NCI-H1930 (cell line): ENCODE measurements at places on chromosomes 7 and 10.

- DNase-seq: no peak
Observed at GRCh38 chr10:118148247-118148646, 101.5 kb upstream of the RAB11FIP2 start.

- DNase-seq: no peak
Observed at GRCh38 chr10:12644380-12645144, 295.2 kb downstream of the CAMK1D start.

DNA sequence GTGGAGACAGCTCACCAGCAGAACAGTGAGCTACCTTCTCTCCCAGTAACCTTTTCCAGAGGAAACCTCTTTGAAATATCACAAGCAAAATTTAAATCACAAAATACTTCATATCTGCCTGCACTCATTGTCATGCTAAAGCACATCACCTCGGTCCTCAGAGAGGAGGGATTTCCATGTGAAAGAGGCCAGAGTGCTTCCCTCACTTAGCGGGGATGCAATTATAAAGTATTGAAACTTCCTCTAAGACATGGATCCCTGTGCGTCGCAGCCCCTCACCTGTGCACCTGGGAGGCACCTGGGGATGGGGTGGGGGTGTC, 457.9 kb downstream of the DNAJB6 start:
- no peak for DNase-seq

DNA sequence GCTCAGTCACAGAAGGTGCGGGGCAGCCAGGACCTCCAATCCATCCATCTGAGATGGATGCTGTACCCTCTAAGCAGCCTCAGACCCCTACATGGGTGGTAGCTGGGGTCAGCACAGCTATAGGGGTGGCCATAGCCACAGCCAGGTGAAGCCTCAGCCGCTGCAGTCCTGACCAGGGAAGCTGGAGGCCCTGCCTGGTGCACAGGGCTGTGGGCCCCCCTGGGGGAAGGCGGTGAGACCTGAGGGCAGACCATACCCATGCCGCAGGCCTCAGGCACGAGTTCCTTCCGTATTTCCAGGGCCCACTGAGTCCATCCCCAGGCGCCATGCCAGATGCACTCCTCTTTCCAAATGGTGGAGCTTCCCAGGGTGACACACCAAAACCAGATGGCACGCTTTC, 96.6 kb upstream of the KDM7A start:
- no peak for DNase-seq

DNA sequence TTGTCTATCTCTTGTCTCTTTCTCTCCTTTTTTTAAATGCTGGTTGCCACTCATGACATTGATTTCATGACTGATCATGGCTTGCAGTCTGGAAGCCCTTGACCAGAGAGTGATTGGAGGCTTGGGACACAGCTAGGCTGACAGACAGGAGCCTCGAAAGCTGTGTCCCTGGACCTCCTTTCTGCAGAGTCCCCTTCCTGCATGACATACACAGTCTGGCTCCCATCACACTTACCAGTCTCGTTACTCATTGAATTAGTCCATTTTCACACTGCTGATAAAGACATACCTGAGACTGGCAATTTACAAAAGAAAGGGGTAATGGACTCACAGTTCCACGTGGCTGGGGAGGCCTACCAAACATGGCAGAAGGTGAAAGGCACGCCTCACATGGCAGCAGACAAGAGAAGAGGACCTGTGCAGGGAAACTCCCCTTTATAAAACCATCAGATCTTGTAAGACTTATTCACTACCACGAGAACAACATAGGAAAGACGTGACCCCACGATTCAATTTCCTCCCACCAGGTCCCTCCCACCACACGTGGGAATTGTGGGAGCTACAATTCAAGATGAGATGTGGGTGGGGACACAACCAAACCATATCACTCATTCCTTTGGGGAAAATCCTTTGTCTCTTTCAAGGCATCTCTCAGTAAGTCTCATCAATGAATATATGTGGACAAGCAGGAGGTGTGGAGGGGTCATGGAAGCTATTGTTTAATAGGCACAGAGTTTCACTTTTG, 102.3 kb downstream of the TBXAS1 start:
- DNase-seq: no peak

GRCh38 chr10:73017955-73018480, 63.4 kb upstream of the PLA2G12B start:
- no peak for DNase-seq

GRCh38 chr7:72176875-72177274, 235.3 kb downstream of the CALN1 start:
- no peak for DNase-seq

DNA sequence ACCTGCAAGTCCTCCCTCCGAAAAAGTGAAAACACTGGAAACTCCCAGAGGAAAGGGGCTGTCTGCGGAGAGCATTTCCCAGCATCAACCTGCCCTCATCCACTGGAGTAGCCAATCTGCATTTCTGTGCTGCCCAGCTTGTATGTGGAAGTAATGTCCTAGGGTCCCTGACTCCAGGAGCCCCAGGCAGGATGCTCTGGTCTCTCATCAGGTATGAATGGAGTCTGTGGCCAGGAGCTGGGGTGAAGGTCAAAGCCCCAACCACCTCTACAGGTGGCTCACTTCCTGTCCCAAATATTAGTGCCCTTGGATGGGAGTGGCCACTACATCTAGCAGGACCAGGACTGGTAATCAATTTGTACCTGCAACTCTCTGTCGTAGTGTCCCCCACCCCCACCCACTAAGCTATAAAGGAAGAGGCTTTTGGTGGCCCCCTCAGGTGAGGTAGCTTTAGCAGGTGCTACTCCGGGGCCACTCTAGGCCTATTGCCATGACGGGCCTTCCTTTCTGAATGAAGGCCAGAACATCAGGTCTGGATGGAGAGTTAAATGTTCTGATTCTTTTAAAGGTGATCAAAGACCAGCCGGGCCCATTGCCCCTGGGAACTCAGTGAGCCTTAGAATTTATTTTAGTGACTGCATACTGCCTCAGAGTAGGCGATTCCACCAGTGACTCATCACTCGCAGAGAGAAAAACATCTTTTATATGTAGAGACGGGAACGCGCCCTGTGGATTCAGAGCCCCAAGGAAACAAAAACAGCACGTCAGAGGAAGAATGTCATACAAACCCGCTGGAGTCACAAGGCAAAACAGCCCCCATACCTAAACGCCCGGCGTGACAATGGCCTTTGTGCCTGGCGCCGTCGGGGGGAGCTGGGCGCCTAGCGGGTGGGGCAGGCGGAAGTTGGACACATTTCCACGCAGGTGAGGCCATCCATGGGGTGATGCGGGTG, 13.0 kb downstream of the EN2 start:
- DNase-seq: no peak
